ENCODE measurements at places on chromosomes 7 and 10.
A peak's percentile ranks its signal among the peaks of the same experiment; 100 is the strongest.

- DNase-seq = no peak
These were observed 142.8 kb downstream of the LSM5 start for GRCh38 chr7:32347244-32347828.

- DNase-seq = no peak
These were observed 24.0 kb upstream of the RHOBTB1 start for GRCh38 chr10:60967854-60968484.

DNA sequence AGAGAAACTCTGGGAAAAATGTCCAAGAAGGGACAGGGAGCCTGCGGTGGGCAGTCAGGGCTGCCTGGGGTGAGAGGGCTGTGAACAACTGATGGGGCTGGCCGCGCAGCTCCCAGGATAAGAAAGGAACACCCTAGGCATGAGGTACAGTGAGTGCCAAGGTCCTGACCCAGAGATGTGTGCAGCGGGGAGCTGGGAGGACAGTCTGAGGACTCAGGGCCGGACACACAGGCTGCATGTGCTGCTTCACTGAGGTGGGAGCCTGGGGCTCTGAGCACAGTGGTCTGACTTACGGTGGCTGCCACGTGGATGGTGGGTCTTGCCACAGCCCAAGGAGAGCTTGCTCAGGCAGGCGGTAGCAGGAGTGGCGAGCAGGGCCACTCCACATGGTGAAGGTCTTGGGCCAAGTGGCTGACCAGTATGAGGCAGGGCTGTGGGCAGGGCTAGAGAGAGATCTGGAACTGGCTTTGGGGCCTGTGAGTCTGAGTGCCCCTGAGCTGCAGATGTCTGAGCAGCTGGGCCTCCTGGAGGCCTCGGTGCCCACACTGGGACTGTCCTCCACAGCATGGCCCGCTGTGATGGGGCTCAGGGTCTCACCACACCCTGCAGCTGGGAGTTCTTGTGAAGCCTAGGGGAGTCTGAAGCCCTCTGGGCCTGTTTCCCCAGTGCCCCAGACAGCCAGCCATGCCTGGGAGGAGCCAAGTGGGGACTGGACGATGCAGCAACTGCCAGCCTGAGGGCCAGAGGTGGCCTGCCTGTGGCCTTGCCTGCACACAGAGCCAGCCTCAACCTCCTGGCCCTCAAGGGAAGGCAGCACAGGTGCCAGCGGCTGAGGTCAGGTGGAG, 60.3 kb downstream of the RASGEF1A start:
- DNase-seq = peak; percentile 11

DNA sequence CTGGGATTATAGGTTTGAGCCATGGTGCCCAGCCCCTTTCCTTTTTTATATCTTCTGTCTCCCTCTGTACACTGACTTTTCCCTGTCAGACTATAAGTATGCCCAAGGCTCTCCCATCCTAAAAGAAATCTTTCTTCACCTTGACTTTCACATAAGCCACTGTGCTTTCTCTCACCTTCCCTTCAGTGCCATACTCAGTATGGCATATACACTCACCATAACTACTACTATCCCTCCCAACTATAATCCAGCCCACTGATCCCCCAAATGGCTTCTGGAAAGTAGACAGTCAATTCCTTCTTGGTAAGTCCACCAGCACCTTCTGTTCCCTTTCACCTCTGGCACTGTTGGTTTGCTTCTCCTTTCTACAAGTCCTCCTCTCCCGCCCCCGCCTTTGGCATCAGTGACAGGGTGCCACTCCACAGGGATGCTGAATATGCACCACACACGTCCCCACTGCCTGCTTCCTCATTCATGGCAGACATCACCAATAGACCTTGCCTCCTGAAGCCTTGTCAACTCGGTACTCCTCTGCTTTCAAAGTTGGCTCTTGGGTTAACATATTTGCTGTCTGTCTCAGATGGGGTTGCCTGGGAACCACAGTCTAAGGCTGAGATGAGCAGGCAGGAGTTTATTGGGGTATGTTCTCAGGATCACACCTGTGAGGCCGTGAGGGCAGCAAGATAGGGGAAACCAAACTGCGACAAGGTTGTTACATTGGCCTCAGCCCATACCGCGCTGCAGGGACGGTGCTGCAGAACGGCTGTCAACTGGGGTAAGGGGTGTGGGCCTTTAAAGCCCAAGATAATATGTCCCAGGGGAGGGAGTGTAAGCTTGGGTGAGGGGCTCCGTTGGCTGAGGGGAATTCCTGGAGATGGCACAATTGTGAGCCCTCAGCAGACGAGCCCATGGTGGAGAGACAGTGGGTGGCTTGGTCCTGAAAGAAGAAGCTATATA, 7.2 kb upstream of the PSAP start:
- no peak for DNase-seq

- no peak for DNase-seq
These were observed 57.4 kb downstream of the TMEM209 start for GRCh38 chr7:130147710-130148325.

- DNase-seq = no peak
These were observed 48.8 kb downstream of the PITRM1 start for GRCh38 chr10:3123571-3124411.

DNA sequence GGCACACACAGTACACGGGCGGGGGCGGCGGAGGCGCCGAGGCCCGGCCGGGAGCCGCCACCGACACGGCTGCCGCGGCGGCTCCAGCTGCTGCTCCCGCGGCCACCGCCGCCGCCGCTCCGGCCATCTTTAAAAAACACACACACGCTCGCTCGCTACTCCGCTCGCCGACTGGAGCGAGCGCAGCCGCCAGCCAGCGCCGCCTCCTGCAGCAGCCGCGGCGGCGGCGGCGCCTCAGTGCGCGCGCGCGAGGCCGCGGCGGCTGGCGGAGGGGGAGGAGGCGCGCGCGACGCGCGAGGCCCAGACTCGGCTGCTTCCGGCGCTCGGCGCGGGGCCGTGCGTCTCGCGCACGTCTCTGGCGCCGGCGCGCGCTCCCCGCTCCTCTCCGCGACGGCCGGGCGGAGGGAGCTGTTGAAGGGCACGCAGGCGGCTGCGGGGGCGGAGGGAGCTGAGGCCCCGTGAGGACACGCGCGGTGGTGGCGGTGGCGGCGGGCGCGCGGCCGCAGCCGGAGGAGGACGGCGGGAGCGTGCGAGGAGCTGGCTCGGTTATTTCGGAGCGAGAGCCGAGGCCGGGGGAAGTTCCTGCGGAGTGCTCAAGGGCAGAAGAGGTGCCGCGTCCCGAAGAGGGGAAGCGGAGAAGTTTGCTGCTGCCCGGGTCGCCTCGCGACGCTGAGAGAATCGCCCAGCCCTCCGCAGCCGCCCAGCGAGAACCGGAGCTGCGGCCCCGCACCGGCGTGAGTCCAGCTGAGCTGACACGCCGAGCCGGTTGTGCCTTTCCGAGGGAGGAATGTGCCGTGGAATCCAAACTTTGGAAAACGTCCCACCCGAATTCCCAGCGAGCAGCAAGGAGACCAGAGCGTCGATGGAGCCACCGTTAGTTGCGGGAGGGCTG, at the start of gene KDM7A:
KDM7A (minus strand) TSS at position 173 of the 892 bp plus-strand sequence; CDS start at position 127, 46 bp downstream.
- peak; percentile 92 for DNase-seq

- no peak for DNase-seq
These were observed at the start of gene KCNMA1 for GRCh38 chr10:77637532-77638320. Gene KCNMA1 (minus strand): TSS chr10:77637808.

- DNase-seq = no peak
These were observed 99.6 kb downstream of the DNAH11 start for GRCh38 chr7:21642422-21642821.

DNA sequence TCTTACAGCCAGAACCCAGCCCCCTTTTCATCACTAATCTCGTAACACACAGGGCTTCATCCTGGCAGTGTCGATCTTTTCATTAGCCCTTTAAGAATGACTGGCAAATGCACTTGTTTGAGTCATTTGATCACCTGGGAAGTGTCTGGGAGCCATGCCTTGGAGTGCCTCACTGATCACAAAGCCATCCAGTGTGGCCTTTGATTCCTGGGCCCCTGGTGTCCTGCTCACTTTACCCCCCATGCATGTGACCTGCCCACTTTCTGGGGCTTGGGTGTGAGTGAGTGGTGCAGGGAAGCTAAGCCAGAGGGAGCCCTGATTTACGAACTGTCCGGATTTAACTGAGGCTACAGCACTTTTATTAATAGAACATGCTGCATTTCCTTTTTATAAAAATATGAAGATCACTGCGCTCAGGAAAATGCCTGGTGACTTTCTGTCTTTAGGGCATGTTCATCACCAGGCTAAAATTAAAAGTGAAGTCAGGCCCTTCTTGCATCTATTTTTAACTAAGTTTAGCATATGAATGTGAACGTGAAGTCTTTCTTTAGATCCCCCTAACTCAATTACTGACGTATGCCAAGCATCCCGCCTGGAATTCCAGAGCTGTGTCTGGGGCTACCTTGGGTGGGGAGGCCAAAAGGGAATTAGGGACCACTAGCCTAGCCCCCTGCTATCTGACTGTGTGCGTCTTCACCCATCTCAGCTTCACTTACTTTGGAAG, 23.6 kb downstream of the RBM20 start:
- no peak for DNase-seq

GRCh38 chr10:130725474-130725970, 586.0 kb downstream of the TCERG1L start:
- DNase-seq = no peak
